ENCODE measurements at places on chromosomes 5 and 9.

DNA sequence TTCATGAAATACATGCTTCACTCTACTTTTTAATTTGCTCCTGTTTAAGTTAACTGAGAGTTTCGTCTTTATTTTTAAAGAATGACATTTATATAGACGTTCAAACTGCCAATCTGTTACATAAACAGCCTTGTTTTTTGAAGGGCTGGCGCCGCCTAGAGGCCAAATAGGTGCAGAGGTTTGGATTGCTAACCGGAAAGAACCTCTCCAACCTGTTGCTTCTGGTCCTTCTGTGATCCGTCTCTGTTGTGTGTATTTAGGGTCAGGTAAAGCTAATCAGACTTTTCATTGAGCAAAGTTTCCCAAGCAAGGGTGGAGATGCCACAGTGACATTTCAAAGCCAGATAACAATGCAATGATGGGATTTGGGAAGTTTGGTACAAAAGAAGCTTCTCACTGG lies 39.5 kb upstream of the GLIS3 start:
- peak; percentile 79 for DNase-seq

- no peak for DNase-seq
Measured at GRCh38 chr9:28801144-28801799, 1228.0 kb upstream of the C9orf72 start.

- no peak for DNase-seq
Measured at GRCh38 chr9:112885324-112885723, 5.4 kb downstream of the SLC46A2 start.

- DNase-seq: no peak
Measured at GRCh38 chr9:76198336-76198735, 195.9 kb downstream of the RFK start.

- no peak for DNase-seq
Measured at GRCh38 chr5:134247428-134248224, 21.8 kb upstream of the PPP2CA start.

DNA sequence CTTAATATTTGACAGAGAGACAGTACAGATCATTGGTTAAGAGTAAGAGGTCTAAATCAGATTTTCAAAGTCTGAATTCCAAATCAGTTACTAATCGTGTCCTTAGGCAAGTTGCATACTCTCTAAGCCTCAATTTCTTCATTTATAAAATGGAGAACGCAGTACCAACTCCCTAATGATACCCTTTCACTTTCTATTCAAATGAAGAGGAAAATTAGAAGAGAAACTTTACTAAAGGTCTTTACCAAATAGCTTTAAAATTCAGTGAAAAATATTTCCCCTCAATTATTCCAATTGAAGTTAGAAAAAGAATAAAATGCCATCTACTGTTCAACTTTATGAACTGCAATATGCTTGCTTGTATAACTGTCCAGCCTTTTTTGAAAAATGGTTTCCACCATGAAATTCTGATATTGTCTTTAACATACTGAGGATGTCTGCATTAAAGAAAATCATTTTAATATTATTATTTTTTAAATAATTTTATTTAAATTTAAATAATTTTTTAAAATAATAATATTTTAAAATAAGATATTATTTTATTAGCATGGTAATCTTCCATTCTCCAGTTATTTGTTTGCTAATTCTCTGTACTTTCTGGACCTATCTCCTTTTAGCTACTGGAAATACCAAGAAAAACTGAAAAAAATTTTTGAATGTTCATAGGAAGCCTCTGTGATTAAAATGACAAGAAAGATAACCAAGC lies 36.0 kb downstream of the POC5 start:
- no peak for DNase-seq

DNA sequence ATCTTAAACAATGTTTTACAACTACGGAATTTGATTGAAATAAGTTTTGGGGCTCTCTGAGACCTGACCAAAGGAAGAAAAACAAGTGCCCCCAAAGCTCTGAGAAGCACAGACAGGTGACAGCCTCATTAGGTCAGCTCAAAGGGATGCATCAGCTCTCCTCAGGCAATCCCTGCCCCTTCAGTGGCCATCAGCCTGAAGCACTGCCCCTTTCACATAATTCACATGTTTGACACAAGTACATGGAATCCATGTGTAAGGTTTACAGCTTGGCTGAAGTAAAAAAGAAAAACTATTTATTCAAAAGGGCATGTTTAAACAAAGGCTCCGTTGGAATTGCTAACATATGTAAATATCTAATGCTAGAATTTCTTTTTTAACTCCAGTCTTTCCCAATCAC lies 56.3 kb downstream of the TSSK1B start:
- DNase-seq: no peak

DNA sequence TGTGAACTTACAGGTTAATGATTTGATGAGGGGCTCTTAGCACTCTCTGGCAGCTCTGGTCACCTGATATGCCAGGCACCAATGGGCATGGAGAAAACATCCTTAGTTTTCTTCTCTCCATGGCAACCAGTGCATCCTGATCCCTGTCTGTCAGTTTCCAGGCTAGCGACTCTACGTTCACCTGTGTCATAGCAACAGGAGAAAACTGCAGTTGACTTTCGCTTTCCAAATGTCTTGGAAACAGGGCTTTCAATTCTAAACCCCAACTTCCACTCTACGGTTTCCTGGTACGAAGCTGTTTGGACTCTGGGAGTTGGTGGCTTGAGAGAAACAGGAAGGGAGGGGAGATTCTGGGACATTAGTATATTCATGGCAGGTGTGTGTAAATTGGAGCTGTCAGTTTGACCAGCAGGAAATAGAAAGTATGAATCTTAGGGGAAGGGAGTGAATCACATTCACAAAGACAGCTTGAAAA lies 74.4 kb downstream of the SLC28A3 start:
- no peak for DNase-seq

DNA sequence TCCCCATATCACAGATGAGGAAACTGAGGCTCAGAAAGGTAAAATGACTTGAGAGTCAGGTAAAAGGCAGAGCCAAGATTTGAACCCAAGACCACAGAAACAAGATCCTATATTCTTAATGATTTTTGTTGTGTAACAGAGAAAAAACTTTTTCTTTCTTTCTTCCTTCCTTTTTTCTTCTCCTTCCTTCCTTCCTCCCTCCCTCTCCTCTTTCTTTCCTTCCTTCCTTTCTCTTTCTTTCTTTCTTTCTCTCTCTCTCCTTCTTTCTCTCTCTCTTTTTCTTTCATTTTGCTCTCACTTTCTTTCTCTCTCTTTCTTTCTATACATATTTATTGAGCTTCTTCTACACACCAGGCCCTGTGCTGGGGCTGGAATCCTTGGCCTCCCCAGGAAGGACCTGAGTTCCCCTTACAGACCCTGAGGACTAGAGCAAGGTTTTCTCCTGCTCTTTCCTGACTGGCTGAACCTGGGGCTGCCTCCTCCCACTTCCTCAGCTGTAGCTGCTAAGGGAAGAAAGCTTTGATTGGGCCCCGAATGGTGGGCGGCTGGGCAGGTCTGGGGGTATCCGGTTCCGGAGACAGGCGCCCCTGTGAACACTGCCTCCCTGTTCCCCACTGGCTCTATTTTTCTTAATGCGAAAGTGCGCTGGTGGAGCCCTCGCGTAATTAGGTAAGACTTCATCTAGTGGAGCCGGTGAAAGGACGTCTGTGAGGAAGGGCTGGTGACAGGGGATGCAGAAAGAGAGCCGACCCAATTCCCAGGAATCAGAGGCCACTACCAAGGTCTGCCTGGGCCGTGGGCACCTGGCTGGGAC lies 27.4 kb upstream of the KIF12 start:
- no peak for DNase-seq

DNA sequence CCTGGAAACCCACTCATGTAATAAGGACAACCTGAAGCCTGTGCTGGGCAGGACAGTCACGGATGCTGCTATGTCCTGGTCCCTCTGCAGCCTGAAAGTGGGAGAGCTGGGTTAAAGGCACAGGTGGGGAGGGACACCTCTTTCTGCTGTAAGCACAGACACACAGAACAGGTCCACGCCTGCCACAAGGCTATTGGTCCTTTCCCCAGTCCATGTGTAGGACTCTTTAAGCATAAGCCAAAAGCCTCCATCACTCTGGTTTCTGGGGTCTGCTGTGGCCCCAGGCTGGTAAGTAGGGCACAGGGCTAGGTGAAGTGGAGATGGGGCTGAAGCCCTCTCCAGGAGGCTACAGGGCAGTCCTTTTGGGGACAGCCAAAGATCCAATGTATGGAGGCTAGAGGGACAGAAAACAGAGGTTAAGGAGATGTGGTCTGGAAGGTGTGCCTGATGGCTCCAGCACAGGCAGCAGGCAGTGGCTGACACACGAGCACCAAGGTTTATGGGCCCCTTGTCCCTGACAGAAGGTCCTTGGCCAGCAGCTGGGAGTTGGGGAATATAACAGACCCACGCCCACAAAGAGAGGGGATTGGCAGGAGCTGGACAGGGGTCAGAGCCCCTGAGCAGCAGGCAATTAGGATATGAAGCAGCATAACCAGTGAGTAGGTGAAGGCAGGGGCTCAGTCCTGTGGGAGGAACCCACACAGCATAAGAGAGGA lies 203.6 kb upstream of the MVB12B start:
- no peak for DNase-seq

GRCh38 chr5:62731022-62731421 lies 152.4 kb downstream of the LRRC70 start:
- DNase-seq: no peak

GRCh38 chr5:138946831-138947560 lies 71.9 kb upstream of the LRRTM2 start:
- DNase-seq: no peak
